ENCODE measurements at places on chromosomes 2 and 18.

DNA sequence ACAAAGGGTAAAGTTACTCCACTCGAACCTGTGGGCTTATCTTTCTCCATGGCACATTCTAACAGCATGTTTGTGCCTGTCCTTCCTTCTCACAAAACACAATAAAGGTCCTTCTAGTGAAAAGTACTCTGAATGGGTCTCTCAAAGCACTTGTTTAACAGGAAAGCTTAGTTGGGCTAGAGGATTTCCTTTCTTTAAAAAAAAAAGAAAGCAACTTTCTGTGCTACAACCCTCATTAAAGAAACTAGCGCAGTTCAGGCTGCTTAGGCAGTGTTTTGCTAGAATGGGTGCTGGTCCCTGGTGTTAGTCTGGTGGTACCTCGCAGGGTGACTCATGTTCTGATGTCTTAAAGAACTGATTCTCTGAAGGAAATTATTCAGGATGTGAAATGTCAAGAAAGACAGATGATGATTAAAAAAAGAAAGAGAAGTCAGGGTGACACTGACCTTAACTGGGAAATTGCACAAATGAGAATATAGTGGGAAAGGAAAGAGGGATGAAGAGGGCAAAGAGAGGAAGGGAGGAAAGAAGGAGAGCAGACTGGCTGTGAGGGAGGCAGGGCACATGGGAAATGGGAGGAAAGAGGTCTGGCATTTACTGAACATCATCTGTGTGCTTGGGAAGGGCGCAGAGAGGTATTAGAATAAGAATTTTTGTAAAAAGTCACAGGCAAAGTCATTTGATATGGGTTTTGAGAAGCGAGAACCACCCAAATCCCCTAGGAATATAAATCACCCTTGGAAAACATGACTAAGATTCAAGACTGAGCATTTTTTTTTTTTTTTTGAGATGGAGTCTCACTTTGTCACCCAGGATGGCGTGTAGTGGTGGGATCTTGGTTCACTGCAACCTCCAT lies 74.9 kb downstream of the ATP8B1 start:
- peak; percentile 65 for DNase-seq

DNA sequence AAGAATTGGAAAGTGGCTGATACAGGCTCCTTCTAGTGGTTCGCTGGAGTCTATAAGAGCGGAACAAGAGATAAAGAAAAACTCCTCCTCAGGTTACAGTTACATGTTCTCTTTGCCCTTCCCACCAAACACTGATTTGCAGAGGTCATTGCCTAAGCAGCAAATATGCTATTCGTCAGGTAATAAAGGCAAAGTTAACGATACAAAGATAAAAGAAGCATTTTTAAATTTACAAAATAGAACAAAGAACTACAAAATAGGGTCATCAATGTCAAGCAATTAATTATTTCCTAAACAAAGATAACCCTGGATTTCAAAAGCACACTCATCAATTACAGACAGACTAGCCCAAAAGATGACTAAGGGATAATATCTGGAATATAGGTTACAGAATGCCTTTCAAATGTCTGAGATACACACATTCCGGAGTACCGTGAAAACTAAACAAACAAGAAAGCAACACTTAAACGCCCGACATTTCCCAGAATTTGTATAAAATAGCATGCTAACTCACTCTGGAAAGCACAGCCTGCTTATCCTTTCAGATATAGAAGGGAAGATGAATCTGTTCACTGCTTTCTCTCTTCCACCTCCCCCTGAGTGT lies 186.4 kb downstream of the MREG start:
- DNase-seq = peak; percentile 72

DNA sequence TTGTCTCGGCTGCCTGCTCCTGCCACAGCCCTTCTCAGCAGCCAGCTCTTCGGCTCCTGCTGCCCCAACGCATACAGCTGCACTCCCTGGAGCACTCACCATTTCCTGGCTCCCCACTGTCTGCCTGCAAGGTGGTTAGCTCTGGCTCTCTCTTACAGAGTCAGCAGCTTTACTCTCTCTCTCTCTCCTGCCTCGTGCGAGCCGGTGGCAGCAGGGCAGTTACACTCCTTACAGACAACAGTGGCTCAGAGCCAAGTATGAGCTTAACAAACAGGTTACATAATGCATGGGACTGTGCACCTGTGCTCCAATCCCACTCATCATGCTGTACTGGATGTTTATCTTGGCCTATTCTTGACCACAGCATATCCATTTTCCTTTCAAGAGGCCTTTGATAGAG lies 47.4 kb upstream of the DNAJC10 start:
- peak; percentile 23 for DNase-seq

GRCh38 chr18:36297417-36298125 lies at the start of gene FHOD3:
Gene FHOD3, plus strand, starts transcription at chr18:36297713. Its CDS starts 123 bp downstream, at chr18:36297836.
- DNase-seq = peak; percentile 26

GRCh38 chr2:102604769-102605168 lies 14.6 kb upstream of the SLC9A2 start:
- DNase-seq = no peak

DNA sequence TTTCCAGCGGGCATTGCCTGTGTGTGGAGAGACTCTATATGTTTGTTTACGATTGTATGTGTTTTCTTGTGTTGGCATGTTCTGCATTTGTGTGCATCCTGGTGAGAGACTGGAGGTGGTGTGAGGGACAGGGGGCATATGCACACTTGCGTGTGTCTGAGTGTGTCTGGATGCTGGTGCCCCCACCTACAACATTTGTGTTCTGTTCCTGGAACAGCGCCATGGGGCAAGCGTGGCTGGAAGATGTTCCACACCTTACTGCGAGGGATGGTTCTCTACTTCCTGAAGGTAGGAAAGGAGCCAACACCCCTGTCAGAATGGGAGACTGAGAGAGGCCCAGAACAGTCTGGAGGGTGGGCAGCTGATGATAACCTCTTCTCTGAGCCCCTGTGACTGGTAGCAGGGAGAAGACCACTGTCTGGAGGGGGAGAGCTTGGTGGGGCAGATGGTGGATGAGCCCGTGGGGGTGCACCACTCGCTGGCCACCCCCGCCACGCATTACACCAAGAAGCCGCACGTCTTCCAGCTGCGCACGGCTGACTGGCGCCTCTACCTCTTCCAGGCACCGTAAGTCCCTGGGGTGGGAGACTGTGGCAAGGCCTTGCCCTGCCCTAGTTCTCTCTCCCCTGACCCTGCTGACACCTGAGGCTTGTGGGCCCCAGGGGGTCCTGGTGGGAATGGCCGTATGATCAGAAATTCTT lies 23.7 kb downstream of the PSD4 start:
- no peak for DNase-seq

DNA sequence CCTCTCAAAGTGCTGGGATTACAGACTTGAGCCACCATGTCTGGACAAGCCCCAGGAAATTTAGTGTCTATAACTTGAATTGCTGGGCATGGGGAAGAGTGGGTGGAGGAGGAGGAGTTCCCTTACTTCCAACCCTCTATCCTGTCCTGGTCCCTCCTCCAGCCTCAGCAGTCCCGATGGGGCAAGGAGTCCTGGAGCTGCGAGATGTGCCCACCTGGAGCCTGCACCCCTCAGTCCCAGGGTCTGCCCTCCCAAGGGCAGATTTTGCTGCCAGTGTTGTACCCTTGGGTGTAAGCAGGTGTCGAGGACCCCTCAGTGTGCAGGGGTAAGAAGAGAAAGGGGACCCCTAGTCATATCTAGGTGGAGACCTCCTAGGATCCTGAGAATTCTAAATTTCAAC lies 2.8 kb downstream of the VAMP8 start:
- no peak for DNase-seq

GRCh38 chr2:187054501-187055319 lies 205.7 kb upstream of the ZSWIM2 start:
- no peak for DNase-seq

DNA sequence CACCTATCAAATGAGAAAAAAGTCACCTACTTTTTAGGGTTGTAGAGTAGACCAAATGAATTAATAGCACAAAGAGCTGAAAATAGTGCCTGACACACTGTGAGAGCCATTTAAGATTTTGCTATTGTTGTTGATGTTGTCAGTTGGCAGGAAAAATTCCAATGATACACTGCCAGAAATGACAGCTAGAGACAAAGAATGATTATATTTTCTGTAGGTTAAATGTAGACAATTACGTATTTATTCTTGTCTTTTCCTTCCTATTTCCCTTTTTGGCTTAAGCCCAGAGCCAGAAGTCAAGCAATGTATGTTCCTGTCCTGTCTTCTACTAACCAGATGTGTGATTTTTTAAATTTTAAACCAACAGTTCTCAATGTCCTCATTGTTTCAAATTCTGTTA lies 17.2 kb downstream of the NRXN1 start:
- no peak for DNase-seq

GRCh38 chr2:88626171-88627054 lies 851 bp downstream of the EIF2AK3 start:
- no peak for DNase-seq

- DNase-seq = peak; percentile 29
Measured at GRCh38 chr2:152718909-152719645, 657 bp downstream of the ARL6IP6 start.

GRCh38 chr2:183542606-183543005 lies 418.4 kb downstream of the NUP35 start:
- no peak for DNase-seq

GRCh38 chr2:171297956-171298355 lies 135.8 kb downstream of the METTL8 start:
- peak; percentile 17 for DNase-seq

DNA sequence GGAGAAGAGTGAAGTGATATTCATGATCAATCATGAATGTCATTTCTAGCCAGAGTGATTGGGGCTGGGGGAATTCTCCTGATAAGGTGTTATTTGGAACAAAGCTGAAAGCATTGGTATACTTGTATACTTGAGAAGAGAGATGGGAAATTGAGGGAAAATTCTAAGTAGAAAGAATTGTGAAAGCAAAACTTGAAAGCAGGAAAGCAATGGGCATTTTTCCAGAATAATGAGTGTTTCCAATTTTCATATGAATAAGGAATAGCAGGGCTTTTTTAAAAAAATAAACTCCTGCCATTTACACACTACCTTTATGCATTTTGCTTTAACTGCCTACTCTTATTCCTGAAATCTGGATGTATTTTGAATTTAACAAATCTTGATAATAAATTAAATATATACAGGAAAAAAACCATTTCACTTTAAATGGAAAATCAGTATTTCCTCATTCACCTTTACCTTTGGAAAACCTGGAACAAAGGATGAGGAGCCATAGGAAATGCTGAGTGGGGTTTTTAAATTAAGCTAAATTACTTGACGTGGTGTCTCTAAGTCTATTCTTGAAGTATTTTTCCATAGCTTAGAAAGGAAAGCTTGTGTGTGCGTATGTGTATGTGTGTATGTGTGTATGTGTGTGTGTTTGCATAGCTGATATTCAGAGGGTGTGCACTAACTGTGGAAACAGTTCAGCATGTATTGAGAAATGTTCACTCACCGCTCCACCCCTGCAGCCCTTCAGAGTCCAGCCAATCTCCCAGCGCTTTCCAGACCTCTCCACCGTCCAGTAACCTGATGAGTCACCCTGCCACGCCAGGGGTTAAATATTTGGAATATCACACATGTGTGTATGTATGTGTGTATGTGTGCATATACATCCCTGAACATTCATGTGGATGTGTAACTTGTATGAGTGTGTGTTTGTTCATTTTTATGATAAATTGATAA lies 427.3 kb downstream of the THSD7B start:
- peak; percentile 90 for DNase-seq

GRCh38 chr2:3420769-3421397 lies 41.4 kb downstream of the TRAPPC12 start:
- peak; percentile 24 for DNase-seq

GRCh38 chr2:134319596-134320254 lies 65.9 kb downstream of the MGAT5 start:
- DNase-seq = no peak

GRCh38 chr18:11994703-11995444 lies 13.6 kb downstream of the IMPA2 start:
- DNase-seq = peak; percentile 19

GRCh38 chr2:43074592-43075053 lies 151.8 kb downstream of the ZFP36L2 start:
- no peak for DNase-seq

- DNase-seq = no peak
Measured at GRCh38 chr18:13371689-13372418, 153.3 kb downstream of the LDLRAD4 start.

GRCh38 chr2:226733189-226733858 lies 66.3 kb downstream of the IRS1 start:
- no peak for DNase-seq

DNA sequence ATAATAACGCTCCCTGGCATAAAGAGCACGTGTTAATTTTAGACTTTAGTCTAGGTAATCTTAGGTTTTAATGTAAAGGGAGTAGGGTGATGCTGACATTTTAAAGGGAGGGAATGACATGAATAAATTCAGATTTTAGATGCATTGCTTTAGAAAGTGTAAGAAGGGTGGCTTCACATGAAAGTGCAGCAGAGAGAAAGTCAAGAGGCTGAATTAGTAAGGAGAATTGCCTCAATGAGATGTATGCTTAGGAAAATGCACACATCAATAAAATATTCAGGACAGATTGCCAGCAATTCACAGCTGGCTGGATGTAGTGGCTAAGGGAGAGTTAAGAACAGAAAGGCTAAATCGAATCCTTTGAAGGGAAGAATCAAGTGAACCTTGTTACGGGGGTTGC lies 165.5 kb upstream of the CDH19 start:
- DNase-seq = no peak

DNA sequence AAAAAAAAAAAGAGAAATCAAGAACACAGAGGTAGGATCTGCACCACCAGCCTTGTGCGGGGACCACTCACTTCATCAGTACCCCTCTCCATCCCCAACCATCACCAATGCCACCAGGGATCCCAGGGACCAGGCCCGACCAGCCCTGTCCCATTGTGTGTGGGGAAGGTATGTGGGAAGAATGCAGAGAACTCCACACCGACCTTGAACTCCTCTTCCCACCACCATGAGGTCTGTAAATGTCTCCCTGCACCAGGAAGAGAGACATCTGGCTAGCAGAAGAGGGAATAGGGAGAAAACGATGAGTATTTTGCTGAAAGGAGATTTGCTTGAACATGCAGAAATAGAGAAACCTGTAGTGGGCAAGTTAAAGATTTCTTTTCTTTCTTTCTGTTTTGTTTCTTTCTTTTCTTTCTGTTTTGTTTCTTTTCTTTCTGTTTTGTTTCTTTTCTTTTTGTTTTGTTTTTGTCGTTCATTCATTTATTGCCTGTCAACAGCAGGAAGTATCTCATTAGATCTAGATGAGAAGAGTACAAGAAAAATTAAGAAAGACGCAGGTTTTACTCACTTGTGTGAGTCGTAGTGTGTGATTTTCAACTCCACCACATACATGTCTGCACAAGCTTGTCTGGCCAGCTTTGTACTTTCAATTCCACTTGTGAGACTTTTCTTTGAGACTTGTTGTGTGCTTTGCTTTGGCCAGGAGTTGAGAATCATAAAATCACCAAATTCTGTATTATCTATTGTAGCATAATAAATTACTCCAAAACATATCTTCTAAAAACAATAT lies 179.8 kb upstream of the HAAO start:
- DNase-seq = peak; percentile 43

Data from iris pigment epithelial cell (primary cell).